ENCODE measurements at places on chromosomes 7 and 10.
A peak's percentile ranks its signal among the peaks of the same experiment; 100 is the strongest.

DNA sequence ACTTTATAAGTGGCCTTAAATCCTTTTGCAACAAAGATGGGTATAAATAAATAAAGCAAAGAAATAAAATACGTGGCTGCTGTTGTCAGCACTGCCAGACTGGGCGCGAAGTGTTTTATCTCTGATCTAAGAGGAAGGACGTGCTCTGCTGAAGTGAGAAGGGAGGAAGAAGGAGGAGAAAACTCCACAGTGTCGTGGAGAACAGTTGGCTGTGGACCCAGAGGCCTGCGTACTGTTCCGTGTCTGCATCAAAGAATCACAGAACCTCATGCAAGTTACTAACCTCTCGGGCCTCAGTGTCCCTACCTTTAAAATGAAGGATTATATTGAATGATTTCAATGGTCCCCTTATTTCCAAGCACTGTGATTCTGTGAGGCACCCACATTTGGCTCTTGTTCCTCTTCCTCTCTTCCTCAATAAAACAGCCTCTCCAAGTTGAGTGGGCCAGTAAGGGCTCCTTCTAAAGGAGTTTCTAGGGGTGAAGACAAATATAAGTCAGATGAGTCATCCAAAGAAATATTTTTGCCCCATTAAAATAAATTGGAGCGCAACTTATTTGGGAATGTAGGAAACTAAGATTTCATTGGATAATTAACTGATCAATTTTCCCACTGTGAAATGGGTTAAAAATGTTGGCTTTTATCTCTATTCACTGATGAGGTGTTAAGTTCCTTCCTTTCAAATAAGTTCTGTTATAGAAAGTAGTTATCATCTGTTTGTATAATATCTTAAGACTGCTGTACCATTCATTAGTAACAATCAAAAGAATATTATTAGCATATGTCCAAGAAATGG, 126.9 kb upstream of the EFCAB10 start:
- no peak for DNase-seq

DNA sequence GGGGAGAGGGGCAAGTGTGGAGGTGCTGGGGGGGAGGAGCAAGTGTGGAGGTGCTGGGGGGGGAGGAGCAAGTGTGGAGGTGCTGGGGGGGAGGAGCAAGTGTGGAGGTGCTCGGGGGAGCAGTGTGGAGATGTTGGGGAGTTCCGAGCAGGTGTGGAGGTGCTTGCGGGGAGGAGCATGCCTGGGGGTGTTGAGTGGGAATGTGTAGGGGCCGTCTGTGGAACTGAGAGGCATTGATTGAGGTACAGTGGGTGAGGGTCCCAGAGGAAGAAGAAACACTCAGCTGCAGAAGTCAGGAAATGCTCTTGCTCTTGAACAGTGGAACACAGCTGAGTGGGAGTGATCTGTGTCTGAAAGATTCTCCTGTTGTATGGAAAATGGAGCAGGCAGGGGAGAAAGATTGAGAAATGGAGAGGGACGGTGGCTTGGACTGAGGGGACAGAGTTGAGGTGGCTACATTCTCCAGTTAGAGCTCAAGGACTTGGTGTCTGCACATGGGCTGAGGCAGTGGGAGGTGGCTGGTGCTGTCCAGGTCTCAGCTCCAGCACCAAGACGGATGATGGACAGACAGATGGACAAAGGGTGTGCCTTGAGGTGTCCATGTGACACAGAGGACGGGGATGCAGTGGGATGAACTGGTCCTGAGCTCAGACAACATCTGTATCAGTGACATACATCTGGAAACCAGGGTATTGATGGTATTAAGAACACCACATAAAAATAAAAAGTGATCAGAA, 25.2 kb upstream of the NCAPG2 start:
- DNase-seq, result no peak

DNA sequence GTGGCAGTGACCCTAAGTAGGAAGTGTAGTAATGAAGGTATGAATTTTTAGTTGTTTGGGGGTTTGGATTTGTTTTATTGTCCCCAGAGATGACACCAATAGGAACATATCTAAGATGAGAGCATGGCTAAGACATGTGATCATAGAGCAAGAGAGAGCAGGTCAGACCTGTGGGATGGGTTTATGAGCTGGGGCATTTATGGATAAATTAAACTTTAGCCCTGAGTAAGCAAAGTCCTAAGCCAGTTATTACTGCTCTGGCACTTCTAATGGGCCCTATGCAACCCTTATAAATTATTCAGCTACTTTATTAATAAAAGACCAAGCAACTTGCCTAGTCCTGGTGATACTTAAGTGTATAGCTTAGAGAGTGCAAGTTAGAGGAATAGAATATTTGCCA, 85.1 kb downstream of the LRRC4 start:
- no peak for DNase-seq

- no peak for DNase-seq
Measured at GRCh38 chr7:4792537-4793126, 17.2 kb downstream of the AP5Z1 start.

- DNase-seq, result no peak
Measured at GRCh38 chr7:75969182-75969581, 25.2 kb downstream of the TMEM120A start.

- DNase-seq, result peak; percentile 44
Measured at GRCh38 chr7:77827999-77828398, 29.4 kb downstream of the PHTF2 start.

GRCh38 chr10:64344211-64344610, 823.0 kb downstream of the REEP3 start:
- no peak for DNase-seq

- DNase-seq, result no peak
Measured at GRCh38 chr10:75694790-75695189, 263.4 kb downstream of the LRMDA start.

DNA sequence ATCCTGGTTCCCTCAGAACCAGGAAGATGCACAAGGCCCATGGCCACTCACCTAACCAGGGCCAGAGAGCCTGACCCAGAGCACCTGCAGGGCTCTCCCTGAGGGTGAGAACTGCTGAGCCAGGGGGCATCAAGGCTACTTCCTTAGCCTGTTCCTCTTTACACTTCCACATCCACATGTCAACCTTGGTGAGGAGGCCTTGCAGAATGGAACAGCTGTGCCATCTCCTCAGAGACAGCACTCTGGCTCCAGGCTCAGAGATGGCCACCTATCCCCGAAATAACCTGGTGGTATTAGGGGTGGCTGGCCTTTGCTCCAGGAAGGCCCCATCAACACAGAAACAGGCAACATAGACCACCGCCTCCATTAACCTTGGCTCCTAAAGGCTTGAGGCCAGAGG, 473.0 kb downstream of the RPS24 start:
- DNase-seq, result no peak

DNA sequence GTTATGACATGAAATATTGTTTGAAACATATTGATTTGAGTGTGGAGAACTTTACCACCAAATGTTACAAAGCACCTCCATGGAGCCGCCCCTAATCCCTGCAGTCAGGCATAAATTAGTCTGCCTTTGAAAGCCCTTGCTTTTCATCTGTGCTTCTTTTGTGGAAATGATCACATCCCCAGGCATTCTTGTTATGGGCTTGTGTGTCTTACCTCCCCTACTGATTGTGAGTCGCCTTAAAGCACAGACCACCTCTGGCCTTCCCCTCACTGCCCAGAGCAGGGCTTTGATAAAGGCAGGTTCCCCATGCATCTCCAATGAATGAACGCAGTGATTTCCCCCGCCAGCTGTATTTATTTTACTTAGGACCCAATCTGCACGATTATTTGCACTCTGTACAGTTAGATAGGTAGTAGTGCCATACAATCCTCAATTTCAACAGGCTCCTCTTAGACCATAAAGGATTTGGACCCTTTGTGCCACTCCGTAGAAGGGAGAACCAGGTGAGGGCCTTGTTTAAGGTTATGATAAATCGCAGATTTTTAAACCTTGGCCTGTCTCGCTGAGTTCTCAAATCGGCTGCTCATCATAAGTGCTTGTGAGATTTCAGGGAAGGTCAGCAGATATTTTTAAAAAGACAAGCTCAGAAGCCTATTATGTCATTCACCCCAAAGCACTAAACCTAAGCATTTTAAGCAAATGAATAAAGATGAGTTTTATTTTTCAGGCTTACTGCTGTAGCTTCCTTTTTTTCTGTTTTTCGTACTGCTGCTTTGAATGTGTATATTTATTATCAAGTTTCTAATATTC, 107.8 kb downstream of the CUBN start:
- DNase-seq, result no peak

GRCh38 chr7:148939128-148939755, 55.2 kb upstream of the EZH2 start:
- DNase-seq, result no peak

DNA sequence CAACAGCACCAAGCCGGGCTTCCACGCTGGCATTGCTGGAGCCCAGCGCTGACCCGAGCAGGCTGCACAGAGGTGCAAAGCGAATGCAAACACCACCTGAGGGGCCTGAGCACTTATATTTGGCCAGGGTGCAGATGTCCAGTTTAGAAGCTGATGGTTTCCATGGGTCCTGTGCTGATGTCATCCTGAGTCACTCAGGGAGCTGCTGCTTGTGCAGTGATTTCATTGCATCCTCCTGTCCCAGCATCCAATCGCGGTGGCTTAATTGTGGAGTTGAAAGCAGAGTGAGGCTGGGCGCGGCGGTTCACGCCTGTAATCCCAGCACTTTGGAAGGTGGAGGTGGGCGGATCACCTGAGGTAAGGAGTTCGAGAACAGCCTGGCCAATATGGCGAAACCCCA, 410.2 kb upstream of the KLF6 start:
- DNase-seq, result no peak

- no peak for DNase-seq
Measured at GRCh38 chr7:69845721-69846495, 247.6 kb downstream of the AUTS2 start.

DNA sequence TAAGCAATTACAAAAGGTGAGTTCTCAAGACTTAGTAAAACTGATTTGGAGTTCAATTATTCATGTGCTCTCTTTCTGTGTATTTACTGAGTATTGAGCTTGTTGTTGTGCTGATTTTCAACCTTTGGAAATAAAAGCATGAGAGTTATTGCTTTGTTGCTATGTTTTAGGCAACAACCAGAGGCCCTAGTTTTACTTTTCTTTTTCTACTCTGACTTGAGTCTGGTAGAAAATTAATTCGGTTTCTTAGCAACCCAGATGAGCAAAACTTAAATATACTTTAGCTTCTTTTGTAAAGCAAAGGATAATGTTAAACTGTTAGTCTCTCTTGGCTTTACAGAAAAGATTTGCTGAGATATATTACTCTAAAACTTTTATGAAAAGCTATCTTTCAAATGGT, 66.4 kb upstream of the SCIN start:
- DNase-seq, result no peak

DNA sequence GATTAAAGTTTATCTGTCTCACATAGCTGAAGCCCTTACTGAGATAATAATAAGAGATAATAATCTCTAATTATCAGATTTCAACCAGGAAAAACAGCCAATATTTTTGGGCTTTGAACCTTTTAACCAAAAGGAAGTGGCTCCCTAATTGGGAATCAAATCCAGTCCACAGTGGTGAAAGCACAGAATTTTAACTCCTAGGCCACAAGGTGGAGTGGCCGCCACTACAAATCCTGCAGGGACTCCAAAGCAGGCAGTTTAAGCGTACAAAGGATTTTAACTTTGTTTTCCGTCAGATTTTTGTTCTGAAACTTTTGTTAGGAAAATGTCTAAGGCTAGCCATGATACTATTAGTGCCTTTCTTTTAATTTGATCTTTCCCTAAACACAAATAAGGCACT, 99.6 kb upstream of the CCNY start:
- DNase-seq, result no peak

DNA sequence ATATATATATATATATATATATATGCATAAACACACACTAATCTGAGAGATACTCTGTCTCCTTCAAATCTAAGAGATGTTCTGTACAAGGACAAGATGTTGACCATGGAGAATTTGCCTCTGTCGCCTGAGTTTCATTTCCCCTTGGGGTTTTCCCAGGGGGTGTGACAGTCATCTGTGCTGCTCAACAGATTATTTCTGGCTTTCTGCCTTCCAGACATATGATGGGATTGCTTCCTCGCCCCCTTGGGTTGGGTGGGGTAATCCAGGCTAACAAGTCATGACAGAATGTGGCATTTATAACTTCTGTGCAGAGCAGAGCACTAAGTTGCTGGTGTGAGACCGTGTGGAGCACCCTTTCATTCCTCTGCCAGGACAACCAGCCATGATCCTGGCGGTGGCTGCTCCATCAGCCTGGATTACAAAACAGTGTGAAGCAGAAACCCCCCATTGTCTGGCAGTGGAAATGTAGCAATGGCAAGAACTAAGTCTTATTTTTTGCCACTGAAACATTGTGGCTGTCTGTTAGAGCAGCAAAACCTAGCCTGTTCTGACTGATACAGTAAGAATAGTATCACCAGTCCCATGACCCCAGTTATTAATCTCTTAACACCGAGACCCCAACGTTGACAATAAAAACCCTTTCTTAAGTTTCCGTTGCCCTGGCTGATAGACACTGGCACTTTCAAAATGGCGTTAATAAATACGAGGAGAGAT, 13.7 kb upstream of the USP6NL start:
- DNase-seq, result no peak

GRCh38 chr10:132097609-132098377, 32.0 kb downstream of the JAKMIP3 start:
- DNase-seq, result no peak

- DNase-seq, result no peak
Measured at GRCh38 chr7:28077616-28078015, 103.0 kb downstream of the JAZF1 start.

DNA sequence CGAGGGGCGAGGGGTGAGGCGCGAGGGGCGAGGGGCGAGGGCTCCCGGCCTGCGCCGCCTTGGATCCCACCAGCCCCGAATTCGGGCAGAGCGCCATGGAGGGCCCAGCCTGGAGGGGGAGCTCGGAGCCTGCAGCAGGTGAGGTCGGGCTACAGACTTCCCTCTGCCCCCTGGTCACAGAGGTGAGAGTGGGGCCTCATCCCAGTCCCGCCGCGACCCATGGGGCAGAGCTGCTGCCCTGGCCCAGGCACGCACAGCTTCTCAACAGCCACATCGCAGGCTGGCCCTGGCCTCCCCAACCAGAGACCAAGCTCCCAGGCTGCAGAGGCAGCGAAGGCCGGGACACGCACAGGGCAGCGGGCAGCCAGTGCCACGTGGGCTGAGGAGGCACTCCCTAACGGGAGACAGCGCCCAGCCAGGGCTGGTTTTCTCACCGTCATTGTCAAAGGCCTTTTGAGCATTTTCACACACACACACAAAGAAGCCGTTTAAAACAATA, 191.8 kb downstream of the PTPRN2 start:
- DNase-seq, result no peak

- DNase-seq, result no peak
Measured at GRCh38 chr10:98463976-98464754, 17.4 kb upstream of the HPS1 start.

GRCh38 chr7:21175714-21176113, 252.2 kb upstream of the SP4 start:
- no peak for DNase-seq

GRCh38 chr7:19056305-19056704, 61.1 kb downstream of the TWIST1 start:
- no peak for DNase-seq

- no peak for DNase-seq
Measured at GRCh38 chr10:106508950-106509349, 655.6 kb downstream of the SORCS1 start.

GRCh38 chr10:105743343-105744056, 1102.4 kb downstream of the SORCS3 start:
- no peak for DNase-seq

Measured in NCI-H1105 (cell line).